ENCODE measurements at places on chromosomes 6 and 20.

- no peak for DNase-seq
Measured at GRCh38 chr6:104943781-104944180, 13.1 kb upstream of the LIN28B start.

DNA sequence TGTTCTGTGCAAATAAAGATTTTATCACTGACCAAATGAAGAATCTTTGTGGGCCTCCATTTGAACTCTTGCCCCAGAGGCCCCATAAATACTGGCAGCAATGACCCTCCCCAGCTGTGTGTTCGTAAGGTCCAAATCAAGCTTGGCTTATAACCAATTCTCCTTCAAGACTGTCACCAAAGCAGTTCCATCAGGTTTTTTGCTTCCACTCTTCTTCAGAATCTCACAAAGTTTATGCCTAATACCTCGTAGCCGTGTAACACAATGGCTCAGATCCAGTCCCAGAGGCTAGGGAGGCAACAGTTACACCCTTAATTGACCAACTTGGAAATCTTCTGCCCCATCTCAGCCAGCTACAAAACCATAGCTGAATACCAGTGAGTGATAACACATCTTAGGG is 120.5 kb downstream of the HIVEP2 start:
- no peak for DNase-seq

DNA sequence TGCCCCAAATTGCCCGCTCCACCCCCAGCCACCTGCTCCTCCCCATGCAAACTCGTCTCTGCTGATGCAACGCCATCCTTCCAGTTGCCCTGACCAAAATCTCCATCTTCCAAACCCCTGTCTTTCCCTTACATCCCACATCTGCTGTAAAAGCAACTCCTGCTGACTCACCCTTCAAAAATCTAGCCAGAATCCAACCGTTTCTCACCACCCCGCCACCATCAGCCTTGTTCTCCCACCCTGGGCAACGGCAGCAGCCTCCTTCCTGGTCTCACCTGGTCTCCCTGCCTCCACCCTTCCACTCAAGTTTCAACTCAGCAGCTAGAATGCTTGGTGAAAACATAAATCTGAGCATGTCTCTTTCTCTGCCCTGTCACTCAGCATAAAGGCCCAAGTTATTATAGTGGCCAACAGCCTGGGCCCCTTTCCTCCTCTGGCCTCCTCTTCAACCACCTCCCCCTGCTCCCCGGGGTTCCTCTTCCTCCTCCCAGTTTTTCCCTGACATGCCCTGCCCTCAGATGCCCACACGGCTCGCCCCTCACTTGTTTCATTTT is 7.2 kb upstream of the SYNJ2 start:
- no peak for DNase-seq

DNA sequence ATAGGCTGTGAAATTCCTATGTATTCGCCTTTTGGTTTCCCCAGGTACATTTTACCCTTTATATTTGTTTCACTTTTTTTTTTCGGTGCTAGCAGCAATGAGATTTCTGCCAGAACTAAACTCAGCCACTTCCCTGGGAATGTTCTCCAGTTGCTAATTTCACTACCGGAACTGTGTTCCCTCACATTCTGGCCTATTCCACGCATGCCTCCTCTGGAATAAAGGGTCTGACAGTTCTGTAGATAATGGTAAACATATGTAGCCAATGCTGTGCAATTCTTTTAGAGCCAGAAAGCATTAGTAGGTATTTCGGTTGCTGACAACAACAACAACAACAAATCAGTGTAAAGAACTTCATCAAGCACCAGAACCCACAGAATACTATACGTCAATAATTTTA is 96.1 kb upstream of the TBX18 start:
- no peak for DNase-seq

GRCh38 chr20:10110151-10110550 is 75.4 kb downstream of the ANKEF1 start:
- no peak for DNase-seq

- DNase-seq, result no peak
Measured at GRCh38 chr6:121485359-121485811, 49.9 kb downstream of the GJA1 start.

DNA sequence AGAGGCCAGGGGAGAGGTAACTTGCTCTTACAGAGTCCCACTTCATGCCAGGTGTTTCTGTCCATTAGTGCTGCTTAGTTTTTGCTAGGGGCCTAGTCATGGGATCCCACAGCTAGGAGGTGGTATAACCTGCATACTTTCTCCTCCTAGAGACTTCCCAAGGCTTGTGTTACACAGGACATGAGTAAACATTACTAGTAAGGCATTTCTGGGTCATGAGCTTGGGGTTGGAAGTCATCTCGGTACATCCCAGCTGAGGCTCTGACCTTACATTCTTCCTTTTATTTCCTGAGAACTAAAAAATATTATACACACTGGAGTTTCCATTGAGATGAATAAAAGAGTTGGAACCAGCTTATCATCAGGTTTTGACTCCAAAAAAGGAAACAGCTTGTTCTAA is 20.9 kb upstream of the PNPLA1 start:
- no peak for DNase-seq

- DNase-seq, result no peak
Measured at GRCh38 chr6:139657119-139657518, 282.7 kb upstream of the CITED2 start.

DNA sequence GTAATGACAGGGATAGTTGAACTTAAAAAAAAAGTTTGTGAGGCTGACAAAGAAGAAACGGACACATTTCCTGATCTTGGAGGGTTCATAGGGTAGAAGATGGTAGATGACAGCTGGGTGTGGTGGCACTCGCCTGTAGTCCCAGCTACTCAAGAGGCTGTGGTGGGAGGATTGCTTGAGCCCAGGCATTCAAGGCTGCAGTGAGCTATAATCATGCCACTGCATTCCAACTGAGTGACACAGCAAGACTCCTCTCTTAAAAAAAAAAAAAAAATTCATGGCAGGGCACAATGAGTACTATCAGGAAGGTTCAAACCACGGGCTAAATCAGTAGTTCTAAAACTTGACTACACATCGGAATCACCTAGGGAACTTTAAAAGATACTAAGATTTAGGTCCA is 2.0 kb upstream of the MICA start:
- DNase-seq, result no peak

DNA sequence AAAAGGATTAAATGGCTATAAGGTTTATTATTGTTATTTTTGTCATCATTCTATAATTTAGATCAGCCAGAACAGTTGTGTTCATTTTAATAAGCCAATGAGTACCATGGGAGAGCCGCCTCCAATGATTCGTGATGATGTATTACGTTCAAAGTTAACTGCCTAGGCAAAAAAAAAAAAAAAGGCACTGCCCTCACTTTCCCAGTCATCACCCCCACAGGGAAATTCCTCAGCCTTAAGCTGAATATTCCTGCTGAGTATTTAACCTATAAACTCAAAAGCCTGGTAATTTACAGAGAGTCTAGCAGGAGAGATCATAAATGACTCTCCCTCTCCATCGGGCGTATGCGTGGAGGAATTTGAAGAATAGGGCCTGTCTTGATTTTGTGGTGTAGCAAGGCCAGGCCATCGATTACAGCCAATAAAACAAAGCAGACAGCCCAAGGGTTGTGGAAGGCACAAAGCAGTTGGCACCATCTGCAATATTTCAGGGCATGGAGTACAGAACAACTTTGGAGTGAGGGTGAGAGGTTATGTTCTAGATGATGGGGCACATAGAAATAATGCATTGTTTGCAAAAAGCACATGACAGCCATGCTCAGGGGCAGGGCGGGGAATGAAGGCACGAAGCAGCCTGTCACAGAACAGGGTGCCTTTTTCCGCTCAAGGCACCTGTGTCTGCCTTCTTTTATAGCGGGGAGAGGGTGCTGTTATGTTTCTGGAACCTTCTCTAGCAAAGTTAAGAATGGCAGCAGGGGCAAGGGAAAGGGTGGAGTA is 138.2 kb upstream of the DTNBP1 start:
- no peak for DNase-seq

GRCh38 chr6:14121936-14122344 is 4.4 kb downstream of the CD83 start:
- DNase-seq, result no peak

- DNase-seq, result no peak
Measured at GRCh38 chr6:169977434-169978265, 226.2 kb downstream of the ERMARD start.

- DNase-seq, result no peak
Measured at GRCh38 chr6:132969196-132969595, 154.8 kb downstream of the RPS12 start.

DNA sequence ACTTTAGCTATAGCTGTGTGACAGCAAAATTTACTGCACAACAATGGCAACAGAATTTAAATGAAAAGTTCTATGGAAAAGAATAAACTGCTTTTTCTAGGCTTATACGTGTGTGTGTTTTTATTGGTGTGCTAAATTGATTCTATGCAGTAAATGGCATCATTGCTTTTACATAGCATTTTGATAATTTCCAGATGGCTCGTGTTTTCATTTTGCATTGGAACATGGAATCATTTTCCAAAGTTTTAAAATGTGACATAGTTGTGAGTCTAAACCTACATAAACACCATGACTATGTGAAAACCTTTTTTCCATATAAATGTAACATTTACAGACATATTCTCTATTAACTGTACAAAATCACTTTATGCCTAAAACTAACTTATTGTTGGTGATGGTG is 127.8 kb downstream of the SIM1 start:
- no peak for DNase-seq

DNA sequence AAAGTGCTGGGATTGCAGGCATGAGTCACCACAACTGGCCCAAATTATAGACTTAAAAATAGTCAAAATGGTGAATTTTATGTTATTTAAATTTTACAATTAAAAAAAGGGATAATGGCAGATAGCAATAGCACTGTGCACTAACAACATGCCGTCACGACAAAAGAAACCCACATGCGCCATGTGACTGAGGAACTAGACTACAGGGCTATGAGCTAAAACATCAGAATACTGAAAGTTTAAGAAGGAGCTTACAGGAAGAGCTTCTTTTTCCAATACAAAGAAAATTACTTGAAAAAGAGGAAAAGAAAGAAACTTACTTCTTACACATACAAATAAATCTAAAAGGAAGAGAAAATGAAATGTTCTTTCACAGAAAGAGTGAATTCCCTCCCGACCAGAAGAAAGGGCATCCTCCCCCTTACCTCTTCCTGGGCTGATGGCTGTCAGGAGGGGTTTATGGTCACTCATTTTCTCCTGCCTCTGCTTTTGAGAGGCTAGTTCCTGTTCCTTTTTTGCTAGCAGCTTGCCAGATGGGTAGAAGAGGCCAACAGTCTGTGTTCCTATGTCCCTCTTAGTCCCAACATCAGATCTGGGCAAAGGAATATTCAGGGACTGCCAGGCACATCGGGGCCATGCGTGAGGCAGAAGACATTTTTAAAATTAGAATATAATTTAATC is 54.5 kb downstream of the DZANK1 start:
- no peak for DNase-seq

- no peak for DNase-seq
Measured at GRCh38 chr6:115643762-115644161, 416.9 kb downstream of the FRK start.

DNA sequence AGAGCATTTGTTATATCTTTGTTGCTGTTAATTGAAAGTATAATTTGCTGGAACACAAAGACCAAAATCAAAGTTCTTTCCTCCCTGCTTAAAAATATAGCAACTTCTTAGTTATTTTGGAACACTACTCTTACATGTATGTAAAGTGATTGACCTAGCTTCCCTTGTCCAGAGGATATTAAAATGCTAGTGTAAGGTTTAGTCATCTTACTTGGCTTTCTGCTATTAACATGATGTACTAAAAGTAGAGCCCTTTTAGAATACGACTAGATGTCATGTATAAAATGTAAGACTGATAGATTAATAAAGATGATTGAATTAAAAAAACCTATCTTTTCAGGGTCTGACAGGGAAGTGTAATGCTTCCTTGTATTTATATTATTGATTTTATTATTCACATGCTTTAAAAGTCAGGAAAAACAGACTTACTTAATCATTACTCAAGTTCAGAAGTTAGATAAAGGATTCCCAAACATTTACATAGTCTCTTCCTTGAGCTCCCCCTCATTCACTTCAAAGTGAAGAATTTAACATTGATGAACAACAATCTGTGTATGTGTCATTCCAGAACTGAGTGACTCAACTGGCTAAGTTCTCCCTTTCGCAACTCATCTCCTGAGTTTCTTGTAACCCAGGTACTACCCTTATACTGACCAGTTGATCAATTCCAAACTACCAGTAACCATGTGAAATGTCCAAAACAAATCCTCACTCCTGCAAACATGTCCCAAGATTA is 50.9 kb downstream of the BTBD9 start:
- DNase-seq, result no peak

DNA sequence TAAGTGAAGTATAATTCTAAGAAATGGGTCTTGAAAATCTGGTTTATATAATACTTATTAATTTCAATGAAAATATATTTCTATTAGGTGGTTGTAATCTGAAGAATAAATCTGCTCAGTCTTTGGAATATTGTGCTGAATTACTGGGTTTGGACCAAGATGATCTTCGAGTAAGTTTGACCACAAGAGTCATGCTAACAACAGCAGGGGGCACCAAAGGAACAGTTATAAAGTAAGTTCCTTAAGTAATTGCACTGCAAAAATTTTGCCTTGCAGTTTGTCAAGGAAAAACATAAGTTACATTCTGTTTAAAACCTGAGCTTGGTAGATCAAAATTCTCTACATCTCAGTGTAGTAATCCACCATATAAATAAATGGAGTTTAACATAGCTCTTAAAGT is 106.0 kb downstream of the MYO6 start:
- no peak for DNase-seq
